Hepatocyte (in vitro differentiated cells): ENCODE measurements at places on chromosomes 7 and 10. TPM values are rescaled to one million over a fixed set of nuclear protein-coding genes. Genes with fewer than 3 reads are reported as not detected.

HEPACAM2 gene
- 14.0 and 15.0 TPM in 2 replicates for polyA plus RNA-seq

NRG3 gene
- polyA plus RNA-seq: 2.0 and 3.4 TPM in 2 replicates

ACTL6B gene
- polyA plus RNA-seq: not detected in 2 replicates

OR2A42 gene
- polyA plus RNA-seq: 0.46 TPM in 1 of 2 replicates, not detected in the other

RSPH10B2 gene
- not detected in 2 replicates for polyA plus RNA-seq

PLEKHS1 gene
- polyA plus RNA-seq: not detected in 2 replicates

CFAP43 gene
- 0.57 and 0.66 TPM in 2 replicates for polyA plus RNA-seq

PRF1 gene
- 0.39 TPM in 1 of 2 replicates, not detected in the other for polyA plus RNA-seq

INHBA gene
- polyA plus RNA-seq: 7.0 and 9.4 TPM in 2 replicates

LRMDA gene
- 8.3 and 15.7 TPM in 2 replicates for polyA plus RNA-seq

UTF1 gene
- polyA plus RNA-seq: not detected in 2 replicates

ANKRD7 gene
- polyA plus RNA-seq: 0.34 TPM in 1 of 2 replicates, not detected in the other

TRIM74 gene
- 0.74 and 1.7 TPM in 2 replicates for polyA plus RNA-seq

SPDYE2 gene
- polyA plus RNA-seq: 2.4 and 3.7 TPM in 2 replicates

GET4 gene
- polyA plus RNA-seq: 102 and 126 TPM in 2 replicates

FFAR4 gene
- 0.04 and 0.53 TPM in 2 replicates for polyA plus RNA-seq

KLF14 gene
- 0.16 and 0.46 TPM in 2 replicates for polyA plus RNA-seq

STYXL1 gene
- polyA plus RNA-seq: 56.3 and 64.6 TPM in 2 replicates

TEX36 gene
- polyA plus RNA-seq: not detected in 2 replicates

JCAD gene
- polyA plus RNA-seq: 7.0 and 9.2 TPM in 2 replicates

ATOH7 gene
- polyA plus RNA-seq: not detected in 2 replicates

PRSS37 gene
- polyA plus RNA-seq: 0.13 TPM in 1 of 2 replicates, not detected in the other

OPN4 gene
- not detected in 2 replicates for polyA plus RNA-seq

SDK1 gene
- 4.3 and 6.2 TPM in 2 replicates for polyA plus RNA-seq

HPS1 gene
- 98.5 and 104 TPM in 2 replicates for polyA plus RNA-seq

NPFFR1 gene
- not detected in 2 replicates for polyA plus RNA-seq

FOXK1 gene
- polyA plus RNA-seq: 7.8 and 8.3 TPM in 2 replicates

DLX5 gene
- polyA plus RNA-seq: 19.6 and 22.1 TPM in 2 replicates

DHTKD1 gene
- polyA plus RNA-seq: 11.7 and 23.8 TPM in 2 replicates

MYO1G gene
- 0.10 TPM in 1 of 2 replicates, not detected in the other for polyA plus RNA-seq

EXOC6 gene
- 4.0 and 5.8 TPM in 2 replicates for polyA plus RNA-seq

DPYSL4 gene
- polyA plus RNA-seq: 1.8 and 2.1 TPM in 2 replicates

IFIT1B gene
- not detected in 2 replicates for polyA plus RNA-seq

MYH16 gene
- polyA plus RNA-seq: not detected in 2 replicates

ZNF316 gene
- polyA plus RNA-seq: 26.7 and 31.8 TPM in 2 replicates

UCMA gene
- polyA plus RNA-seq: not detected in 2 replicates

ADRA2A gene
- polyA plus RNA-seq: 0.84 and 1.8 TPM in 2 replicates

CYP26A1 gene
- 0.69 TPM in 1 of 2 replicates, not detected in the other for polyA plus RNA-seq

NME8 gene
- 0.23 TPM in 1 of 2 replicates, not detected in the other for polyA plus RNA-seq

SYNPO2L gene
- 0.40 TPM in 1 of 2 replicates, not detected in the other for polyA plus RNA-seq

DLG5 gene
- 14.7 and 15.5 TPM in 2 replicates for polyA plus RNA-seq

INMT gene
- 17.4 and 22.0 TPM in 2 replicates for polyA plus RNA-seq

RARRES2 gene
- polyA plus RNA-seq: 164 and 187 TPM in 2 replicates

ZNF804B gene
- polyA plus RNA-seq: not detected in 2 replicates

PRSS2 gene
- 241 and 273 TPM in 2 replicates for polyA plus RNA-seq

OR2A12 gene
- polyA plus RNA-seq: 0.11 and 0.42 TPM in 2 replicates

C10orf143 gene
- 3.0 and 3.6 TPM in 2 replicates for polyA plus RNA-seq

AGR3 gene
- 51.0 and 65.1 TPM in 2 replicates for polyA plus RNA-seq

TUBAL3 gene
- polyA plus RNA-seq: 0.58 TPM in 1 of 2 replicates, not detected in the other

NKX2-3 gene
- polyA plus RNA-seq: not detected in 2 replicates

CDC14C gene
- not detected in 2 replicates for polyA plus RNA-seq

CCZ1 gene
- polyA plus RNA-seq: 65.9 and 71.6 TPM in 2 replicates

SPAM1 gene
- not detected in 2 replicates for polyA plus RNA-seq

PSMA2 gene
- 213 and 217 TPM in 2 replicates for polyA plus RNA-seq

NDUFA5 gene
- polyA plus RNA-seq: 127 and 137 TPM in 2 replicates

ZNF365 gene
- 0.28 and 0.60 TPM in 2 replicates for polyA plus RNA-seq

CYP3A4 gene
- 25.6 and 42.2 TPM in 2 replicates for polyA plus RNA-seq

PLEKHA8 gene
- polyA plus RNA-seq: 7.3 and 8.7 TPM in 2 replicates

MUC12 gene
- 7.3 and 9.2 TPM in 2 replicates for polyA plus RNA-seq
